ENCODE measurements at places on chromosomes 2 and 18.

DNA sequence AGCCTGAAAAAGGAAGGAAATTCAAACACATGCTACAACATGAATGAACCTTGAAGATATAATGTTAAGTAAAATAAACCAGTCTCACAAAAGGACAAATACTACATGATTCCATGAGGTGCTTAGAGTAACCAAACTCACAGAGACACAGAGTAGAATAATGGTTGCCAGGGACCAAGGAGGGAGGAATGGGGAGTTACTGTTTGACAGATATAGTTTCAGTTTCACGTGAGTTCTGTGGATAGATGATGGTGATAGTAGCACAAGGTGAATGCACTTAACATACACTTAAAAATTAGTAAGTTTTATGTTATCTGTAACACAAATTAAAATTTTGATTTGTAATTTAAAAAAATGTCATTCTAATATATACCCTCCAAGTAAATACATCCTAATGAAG, 106.9 kb upstream of the ACVR1C start:
- no peak for DNase-seq

DNA sequence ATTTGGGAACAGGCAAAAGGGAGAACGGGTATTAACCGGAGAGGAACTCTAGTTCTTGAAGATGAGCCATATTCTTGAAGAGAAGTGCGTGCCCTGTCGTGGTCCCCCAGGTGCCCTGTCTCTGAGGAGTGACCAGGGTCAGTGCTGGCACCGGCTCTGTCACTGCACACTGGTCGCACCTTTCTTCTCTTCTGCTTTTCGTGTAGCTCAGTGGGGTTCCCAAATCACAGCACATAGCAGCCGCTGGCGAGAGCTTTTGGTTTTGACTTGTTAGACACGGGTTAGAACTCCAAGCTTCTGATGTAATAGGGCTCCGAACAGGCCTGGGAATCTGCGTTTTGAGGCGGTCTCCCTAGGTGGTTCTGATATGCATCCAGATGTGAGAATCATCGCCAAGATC, 18.4 kb upstream of the LRRTM1 start:
- no peak for DNase-seq

- no peak for DNase-seq
Observed at GRCh38 chr18:63207143-63207790, 112.3 kb downstream of the BCL2 start.

- no peak for DNase-seq
Observed at GRCh38 chr18:78726326-78727056, 253.1 kb upstream of the SALL3 start.

DNA sequence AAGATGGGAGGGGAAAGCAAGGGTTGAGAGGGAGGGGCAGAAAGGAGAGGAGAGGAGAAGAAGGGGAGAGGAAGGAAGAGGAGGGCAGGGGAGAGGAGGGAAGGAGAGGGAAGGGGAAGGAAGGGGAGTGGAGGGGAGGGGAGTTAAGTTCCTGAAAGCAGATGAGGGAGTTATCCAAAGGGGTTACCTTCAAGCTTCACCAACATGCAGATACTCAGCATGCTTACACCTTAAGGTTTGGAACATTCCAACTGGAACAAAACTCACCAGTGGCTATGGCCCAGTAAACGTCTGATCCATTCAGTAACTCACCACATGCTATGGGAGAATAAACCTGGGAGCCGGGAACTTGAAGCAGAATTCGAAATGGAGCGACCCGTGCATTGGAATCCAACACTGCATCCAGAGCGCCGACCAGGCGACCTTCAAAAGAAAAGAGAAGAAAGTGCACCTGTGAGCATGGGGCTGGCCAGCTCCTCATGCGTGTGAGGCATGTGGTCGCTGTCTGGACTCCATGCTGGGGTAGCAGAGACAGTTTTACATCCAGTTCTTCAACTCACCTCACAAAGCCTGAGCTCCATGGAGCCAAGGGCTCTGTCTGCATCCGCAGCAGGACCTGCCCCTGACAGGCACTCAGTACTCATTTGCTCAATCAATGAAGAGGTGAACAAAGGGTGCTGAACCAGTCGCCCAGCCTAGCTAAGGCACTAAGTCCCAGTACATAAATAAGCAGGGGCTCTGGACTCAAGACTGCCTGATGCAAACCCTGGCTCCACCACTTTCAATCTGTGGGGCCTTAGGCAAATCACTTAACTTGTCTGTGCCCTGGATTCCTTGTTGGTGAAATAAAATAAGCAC, 61.0 kb downstream of the TBC1D8 start:
- no peak for DNase-seq

All from stimulated activated CD4-positive, alpha-beta T cell treated with anti-CD3 and anti-CD28 coated beads, Interleukin-2, amount 100 ng/mL, for 48 hours (primary cell).